Urothelium cell line (cell line): ENCODE measurements at places on chromosomes 2 and 18.

DNA sequence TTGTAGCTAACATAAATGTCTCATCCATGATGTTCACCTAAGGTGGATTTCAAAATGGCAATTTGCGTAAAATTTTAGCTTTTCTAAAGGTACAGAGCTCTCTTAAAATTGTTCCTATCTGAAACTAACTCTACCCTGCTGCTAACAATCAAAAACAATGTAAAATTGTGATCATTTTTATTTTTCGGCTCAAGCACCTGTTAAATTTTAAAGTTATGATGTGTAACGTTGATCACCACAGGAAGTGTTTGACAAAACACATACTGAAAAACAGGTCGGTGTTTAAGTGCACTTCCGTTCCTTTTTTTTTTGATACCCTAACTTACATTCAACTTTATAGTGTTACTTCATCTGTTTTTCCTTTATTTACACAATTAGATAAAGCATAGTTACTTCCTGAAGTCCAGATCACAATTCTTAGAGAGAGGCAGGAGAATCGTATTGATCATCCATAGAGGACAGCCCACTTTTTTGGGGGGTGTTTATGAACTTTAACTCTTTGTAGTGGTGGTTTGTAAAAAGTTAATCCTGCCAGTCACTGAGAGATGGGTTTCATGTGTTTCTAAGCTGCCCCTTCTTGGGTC is 6.0 kb upstream of the NCK2 start:
- no peak for DNase-seq

- no peak for DNase-seq
Observed at GRCh38 chr18:74768096-74768495, 170.4 kb downstream of the ZNF407 start.

DNA sequence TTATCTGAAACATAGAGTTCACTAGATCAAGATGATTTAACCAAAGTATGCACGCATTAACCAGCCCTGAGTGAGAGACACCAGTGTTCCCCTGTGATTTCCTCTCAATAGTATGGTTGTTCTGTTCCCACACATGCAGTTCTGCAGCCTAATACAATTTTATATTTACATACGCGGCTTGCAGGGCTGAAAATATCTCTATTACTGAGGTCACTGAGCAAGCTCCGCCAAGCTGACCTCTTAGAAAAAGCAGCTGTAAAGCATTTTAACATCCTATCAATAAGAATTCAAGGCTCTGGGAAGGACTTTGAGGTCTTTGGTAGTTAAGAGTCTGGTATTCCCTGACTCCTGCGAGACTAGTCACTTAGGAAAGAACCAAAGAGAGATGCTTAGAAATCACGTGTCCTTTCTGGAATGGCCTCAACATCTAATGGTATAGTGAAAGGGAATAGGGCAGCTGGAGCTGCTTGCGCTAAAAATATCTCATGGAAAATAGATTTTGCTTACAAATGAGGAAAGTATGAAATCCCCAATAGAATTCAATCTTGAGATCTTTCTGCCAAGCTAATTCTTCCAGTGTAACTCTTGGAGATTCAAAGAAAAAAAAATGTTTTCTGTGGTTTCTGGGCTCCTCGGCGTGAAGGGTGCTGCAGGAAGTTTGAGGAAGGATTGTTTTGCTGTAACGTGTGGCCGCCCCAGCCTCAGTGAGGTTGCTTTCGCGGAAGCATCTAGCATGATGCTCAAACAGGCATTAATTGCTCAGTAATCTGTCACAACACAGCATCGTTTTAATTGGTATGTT is 59.2 kb downstream of the DOCK10 start:
- DNase-seq = no peak

- no peak for DNase-seq
Observed at GRCh38 chr2:163626639-163627109, 109.1 kb downstream of the FIGN start.

- peak; percentile 17 for DNase-seq
Observed at GRCh38 chr18:50614838-50615237, 55.0 kb downstream of the MAPK4 start.

DNA sequence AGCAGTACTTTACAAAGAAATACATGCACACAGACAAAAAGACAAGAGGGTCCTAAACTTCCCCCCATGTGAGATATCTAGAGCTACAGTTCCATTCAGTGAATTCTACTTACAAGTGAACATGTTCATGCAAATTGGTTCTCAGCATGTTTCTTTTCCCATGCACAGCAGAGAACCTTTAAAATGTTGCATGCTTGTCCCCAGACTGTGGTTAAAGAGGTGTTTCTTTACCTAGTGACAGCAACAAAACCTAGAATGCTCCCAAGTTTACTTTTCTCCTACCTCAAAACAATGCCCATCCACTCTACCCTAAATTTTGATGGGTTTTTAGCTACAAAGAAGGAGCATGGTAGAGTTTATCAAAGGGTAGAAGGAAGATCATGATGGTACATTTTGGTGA is 43.7 kb downstream of the FN1 start:
- no peak for DNase-seq

GRCh38 chr2:3117650-3118216 is 259.9 kb downstream of the EIPR1 start:
- DNase-seq = no peak

GRCh38 chr2:28997847-28998735 is 17.0 kb downstream of the TOGARAM2 start:
- DNase-seq = no peak

GRCh38 chr18:69002233-69002632 is 204.4 kb downstream of the CCDC102B start:
- no peak for DNase-seq

DNA sequence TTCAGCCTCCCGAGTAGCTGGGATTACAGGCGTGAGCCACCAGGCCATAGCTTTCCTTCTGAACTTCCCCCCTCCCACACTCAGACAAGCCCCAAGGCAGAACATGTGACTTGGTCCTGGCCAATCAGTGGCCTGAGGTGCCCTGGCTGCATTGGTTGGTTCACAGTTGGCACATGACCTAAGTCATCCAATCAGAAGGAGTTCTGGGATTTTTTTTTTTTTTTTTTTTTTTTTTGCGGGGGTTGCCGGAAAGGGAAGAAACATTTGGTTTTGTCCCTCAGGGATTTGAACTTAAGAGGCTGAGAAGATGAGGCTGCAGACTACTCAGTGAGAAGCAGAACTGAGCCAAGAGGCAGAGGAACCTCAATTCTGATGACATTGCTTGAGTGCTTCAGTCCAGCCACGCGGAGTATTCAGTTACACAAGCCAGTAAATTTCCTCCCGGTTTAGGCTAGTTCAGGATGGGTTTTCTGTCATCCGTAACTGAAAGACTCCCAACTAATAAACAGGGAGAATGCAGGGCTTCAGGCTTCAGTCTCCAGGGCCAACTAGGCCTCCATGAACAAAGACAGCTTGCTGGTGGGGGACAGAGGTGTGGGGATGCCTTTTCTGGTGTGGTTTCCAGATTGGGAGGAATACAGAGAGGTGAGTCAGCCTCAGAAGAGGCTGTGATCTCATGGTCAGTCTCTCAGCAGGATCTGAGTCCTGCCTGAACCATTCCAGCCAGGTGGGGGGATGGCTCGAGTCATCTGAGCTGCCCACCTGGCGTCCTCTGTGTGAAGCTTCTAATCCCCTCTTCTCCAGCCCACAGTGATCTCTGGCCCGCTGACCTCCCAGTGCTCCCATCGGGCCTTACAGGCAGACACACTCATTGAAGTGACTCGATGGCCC is 9.2 kb downstream of the PTMA start:
- DNase-seq = peak; percentile 40

DNA sequence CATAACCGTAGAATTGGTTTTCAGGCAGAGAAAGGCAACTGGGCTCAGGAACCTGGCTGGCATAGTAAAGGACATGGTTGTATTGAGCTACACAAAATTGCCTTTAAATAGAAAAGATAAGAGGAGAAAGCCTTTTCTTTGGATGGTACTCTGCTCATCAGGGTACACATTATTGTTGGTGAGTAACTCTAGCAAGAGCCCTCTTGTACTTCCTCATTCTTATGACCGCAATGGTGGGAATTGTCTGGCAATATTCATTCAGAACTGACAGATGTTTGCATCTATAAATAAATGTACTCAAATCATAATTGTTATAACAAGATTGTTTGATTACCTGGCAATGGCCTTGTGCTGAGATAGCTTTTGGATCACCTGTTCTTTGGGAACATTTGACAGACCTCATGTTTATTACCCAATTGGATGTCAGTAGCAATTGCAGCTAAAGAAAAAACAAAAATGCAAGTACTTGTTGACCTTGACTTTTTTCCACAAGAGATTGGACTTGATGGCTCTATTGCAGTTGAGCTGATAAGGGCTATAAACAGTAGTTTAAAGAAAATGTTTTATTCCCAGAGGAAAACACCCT is 43.9 kb downstream of the MEIS1 start:
- no peak for DNase-seq

DNA sequence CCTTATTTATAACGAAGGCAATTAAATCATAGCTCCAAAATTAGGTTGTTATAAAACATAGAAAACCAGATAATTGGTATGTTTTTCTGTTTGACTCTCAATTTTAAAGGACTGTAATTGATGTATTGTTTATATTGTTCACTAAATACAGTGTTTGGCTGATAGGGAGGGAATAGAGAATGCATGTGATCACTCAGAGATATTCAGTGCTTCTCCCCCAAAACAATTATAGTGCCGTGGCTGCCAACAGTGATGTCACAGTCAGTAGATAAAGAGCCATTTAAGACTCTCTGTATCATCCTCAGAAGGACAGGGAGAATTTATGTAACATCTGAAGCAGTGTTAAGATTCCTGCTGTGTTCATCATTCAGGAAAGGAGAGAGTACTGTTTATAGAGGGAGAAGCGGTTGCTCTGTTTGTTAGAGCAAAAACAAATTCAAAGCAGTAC is 69.6 kb downstream of the PHLPP1 start:
- DNase-seq = no peak

DNA sequence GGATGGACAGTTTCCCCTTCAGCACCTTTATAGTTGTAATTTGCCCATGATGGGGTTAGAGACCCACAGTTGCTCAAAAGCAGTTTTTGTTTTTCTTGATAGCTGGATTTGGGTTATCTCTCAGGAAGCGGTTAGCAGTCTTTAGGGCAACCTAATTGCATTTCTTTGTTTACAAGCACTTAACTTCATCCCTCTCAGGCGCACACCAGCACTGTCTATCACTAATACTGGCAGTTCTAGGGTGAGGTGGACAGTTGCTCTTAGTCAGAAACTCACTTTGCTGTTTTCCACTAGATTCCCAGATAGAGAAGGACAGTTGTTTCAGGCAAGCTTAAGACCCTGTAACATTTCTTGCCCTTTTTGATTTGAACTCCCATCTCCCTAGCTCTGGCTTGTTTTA is 146.0 kb downstream of the AGAP1 start:
- DNase-seq = no peak

GRCh38 chr2:133571249-133571648 is 3.0 kb upstream of the NCKAP5 start:
- no peak for DNase-seq

DNA sequence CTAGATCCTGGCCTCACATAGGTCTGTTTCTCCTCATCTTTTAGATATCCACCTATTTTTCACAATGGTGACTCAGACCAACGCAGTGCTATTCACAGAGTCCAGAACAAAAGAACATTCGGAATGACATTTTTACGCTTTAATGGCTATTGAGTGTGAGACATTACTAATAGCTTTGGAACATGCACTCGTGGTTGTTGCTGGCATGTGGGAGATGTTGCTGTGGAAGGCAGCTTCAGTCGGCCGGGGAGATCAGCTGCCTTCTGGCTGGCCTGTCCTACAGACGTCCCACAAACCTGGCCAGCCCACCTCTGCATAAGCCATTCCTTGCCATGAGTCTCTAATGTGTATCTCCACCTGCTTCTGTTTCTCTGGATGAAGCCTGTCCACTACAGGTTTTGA is 3.4 kb downstream of the MBP start:
- peak; percentile 50 for DNase-seq

- DNase-seq = no peak
Observed at GRCh38 chr2:108926561-108927380, 62.2 kb downstream of the EDAR start.

- DNase-seq = no peak
Observed at GRCh38 chr2:100642425-100642824, 79.6 kb downstream of the PDCL3 start.

DNA sequence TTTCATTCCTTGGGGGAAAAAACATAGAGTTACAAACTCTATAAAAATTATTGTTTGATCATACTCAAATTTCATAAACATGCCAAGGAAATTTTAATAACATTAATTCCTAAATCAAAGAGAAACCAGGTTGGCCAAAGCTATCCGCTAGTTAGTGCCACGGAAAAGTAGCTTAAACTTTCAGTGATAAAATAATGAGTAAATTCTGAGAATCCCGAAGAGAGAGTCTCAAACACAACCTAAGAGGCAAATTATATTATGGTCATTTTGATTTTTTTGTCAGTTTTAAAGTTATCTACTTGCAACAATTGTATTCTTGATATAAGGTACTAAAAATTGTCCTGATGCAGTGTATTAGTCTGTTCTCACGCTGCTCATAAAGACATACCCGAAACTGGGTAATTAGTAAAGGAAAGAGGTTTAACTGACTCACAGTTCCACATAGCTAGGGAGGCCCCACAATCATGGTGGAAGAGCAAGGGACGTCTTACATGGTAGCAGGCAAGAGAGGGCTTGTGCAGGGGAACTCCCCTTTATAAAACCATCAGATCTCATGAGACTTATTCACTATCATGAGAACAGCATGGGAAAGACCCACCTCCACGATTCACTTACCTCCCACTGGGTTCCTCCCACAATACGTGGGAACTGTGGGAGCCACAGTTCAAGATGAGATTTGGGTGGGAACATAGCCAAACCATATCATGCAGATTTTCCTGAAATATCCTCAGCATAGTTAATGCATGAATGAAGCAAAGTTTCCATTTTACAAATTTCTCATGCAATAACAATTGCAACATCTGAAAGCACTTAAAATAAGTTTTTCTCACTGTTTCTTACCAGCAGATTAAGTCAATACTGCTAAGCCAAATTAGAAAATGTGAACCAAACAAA is 205.9 kb upstream of the STK17B start:
- no peak for DNase-seq

DNA sequence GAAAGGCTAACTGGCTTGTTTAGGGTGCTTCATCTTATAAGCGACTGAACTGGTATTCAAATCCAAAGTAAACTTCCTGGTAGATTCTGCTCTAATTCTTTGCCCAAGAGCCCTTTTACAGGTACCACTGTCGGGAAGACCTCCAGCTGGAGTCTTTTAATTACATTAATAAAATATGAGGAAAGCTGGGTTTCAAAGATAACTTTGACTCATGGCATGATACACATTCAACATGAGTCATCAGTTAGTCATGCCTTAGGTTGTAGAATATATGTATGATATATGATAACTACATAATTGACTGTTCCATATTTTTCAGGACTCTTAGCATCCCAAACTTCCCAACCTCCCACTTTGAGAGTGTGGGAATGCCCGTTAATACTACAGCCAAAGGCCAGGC is 32.3 kb downstream of the ZCCHC2 start:
- no peak for DNase-seq

DNA sequence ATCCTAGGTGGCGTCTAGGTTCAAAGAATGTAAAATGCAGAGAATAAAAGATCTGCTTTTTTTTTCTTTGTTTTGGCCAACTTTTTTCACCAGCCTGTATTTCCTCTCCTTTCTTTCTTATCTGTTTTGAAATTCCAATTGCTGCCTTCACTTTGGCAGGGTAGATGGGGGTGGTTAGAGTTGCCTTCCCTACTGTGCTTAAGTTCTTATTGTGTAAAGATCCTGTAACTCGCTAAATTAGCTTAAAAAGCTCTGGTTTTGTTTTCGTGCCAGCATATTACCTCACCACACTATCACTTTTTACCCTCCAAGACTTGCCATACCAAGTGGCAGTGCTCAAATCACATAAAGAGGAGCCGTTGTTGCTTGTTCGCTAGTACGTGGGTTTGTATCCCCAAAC is 921.7 kb downstream of the DPP10 start:
- no peak for DNase-seq
